ENCODE measurements at places on chromosomes 5 and 9.

GRCh38 chr9:25117791-25118190 lies 560.5 kb downstream of the TUSC1 start:
- no peak for DNase-seq

DNA sequence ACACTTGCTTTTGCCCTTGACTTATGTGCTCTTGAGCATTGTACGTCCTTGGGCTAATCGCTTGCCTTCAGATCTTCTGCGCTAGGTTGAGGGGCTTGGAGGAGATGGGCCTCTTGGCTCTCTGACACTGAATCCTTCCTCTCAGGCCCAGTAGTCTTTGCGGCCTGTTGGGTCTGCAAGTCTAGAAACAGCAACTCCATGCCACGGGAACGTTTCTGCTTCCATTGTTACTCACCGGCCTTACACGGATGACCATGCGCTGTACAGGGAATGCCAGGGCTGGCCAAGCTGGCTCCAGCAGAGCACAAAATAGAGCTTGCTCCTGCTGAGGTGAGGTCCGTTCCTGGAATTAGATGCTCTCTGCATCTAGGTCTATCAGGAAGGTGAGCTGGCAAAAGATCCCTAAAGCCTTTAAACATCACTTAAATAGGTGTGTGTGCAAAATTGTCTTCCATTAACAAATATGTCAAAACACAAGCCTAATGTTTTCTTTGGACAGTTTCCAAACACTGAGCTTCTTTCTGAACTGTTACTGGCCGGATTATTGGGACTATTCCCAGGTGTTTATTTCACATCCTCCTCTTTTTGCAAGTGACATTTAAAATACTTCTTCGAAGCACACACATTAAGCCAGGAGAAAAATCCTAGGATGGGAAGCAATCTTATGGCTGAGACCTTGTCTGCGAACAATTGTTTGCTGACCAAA lies 29.7 kb downstream of the DAPK1 start:
- no peak for DNase-seq

DNA sequence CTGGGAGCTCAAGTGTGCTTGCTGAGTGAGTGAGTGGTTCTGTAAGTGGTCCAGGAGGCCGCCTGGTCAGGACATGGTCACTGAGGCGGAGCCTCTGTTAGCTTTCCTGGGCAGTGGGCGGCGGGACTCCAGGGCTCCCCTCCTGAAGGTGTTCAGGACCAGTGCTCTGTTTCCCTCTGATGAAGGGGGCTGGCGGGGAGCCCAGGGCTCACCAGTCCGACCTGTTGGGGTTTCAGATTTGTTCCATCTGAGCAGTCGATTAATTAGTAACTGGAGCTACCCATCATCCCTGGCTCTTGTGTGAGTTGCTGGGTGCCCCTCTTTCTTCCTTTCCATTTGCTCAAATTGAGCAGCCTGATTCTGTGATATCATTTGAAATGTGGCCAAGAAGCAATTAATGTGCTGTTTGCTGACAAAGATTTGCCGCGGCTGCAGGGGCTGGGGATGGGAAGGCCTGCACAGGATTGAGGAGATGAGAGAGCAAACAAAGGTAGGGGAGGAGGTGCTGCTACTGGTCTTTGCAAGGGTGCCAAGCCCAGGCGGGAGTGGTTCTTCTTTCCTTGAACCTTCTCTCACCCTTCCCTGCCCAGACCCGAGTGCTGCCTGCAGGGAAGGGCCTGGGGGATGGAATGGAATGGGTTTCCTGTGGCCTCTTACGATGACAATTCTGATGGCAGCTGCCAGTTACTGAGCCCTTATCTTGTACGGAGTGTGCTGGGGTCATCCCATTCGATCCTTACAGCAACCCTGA lies 92.8 kb upstream of the PITX1 start:
- DNase-seq = no peak

DNA sequence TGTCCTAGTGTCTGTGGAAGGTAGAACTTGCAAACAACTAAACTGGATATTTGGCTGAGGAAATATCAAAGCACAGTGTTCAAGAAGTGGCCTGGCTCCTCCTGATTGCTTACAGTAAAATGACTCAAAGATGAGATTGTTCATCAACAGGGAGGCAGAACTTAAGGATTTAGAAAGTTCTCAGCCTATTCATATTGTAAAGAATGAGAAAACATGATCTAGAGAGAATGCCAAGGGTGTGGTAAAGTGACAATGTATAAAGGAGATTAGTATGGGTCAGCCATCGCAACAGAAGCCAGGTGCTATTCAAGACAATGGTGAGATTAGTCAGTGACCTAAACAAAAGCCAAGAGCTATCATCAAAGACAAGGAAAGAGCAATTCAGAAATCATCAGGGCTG lies 372.3 kb downstream of the SPOCK1 start:
- DNase-seq = no peak

GRCh38 chr5:61575103-61575502 lies 243.0 kb downstream of the ZSWIM6 start:
- DNase-seq = no peak

DNA sequence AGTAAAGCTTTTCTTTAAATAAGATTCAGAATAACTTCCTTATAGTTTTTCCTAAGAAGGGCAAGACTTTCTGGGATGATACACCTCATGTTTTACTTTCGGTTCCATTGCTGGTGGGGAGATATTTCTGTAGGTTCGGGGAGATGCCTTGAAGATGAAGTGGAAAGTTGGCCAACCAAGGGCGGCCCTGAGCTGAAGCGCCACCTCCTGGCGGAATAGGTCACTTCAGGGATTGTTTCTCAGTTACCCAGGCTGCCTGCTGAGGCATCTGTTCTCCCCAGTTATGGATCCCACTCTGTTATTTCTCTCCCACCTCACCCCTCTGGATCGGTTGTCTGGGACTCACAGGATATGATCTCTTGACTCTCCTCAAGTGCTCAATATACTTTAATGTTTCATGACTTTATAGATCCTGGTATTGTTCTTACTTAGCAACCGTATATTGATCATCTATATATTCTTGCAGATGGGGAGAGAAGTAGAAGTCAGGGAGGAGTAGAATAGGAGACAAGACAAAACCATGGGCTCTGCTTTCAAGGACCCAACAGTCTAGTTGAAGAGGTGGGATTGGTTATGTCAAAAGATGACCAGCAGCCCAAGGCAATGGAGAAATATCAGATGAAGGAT lies 23.4 kb downstream of the MEGF10 start:
- peak; percentile 18 for DNase-seq

- DNase-seq = no peak
Measured at GRCh38 chr9:133944746-133945135, 47.4 kb downstream of the VAV2 start.

- DNase-seq = no peak
Measured at GRCh38 chr9:38708759-38709158, 11.2 kb downstream of the FAM240B start.

DNA sequence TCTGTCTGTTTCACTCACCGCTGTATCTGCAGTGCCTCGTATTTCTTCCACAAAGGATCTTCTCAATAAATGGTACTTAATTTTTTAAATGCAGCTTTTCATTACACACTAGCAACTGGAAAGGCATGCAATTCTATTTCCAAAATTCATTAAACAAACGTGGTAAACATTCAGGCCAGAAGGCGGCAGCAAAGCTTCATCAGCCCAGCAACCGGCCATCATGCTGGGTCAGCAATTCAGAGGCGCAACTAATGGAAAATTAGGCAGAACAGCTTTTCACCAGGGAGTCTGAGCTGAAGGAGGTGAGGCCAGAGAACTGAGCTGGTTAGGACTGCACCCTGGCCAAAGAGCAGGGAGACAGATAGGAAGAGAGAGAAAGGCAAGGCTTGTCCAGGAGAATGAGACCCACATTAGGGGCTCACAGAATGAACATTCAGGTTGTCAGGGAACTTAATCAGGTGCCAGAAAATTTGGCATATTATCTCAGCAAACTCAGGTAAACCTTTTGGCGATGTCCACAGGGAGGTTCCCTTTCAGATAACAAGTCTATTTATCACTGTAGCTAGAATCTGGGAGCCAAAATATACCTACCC lies 17.7 kb upstream of the RNF180 start:
- peak; percentile 22 for DNase-seq

GRCh38 chr5:8350644-8351339 lies 481.8 kb downstream of the MTRR start:
- DNase-seq = no peak

DNA sequence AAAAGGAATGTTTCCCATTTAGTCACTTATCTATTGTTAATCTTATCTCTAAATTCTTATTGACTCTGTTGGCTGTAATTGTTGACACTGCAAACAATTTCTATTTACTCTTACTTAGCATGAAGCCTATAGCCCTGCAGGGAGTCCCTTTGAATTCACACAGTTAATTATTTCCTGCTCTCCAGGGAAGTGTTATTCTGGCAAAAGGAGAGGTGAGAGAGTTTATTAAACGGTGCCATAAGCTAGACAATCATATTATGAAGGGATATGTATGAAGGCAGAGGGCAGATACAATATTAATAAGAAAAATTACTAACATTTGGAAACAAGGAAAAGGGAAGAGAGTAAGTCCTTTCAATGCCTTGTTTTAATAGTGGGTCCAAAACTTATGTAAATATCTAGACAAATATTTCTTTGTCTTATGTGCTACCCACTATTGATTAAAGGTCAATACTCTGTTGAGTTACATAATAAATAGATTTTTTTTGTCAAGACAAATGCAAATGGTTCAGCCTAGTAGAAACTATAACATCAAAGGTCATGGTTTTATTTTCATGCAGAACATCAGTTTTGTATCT lies 107.1 kb downstream of the CDH18 start:
- no peak for DNase-seq

GRCh38 chr5:172280317-172280716 lies 3.2 kb downstream of the UBTD2 start:
- no peak for DNase-seq

Data from nucleus accumbens (tissue), 56 donors.